Amniotic stem cell (primary cell): ENCODE measurements at places on chromosomes 6 and 20.
A peak's percentile ranks its signal among the peaks of the same experiment; 100 is the strongest.

- DNase-seq = no peak
Observed at GRCh38 chr6:46058951-46059350, 43.3 kb upstream of the CLIC5 start.

DNA sequence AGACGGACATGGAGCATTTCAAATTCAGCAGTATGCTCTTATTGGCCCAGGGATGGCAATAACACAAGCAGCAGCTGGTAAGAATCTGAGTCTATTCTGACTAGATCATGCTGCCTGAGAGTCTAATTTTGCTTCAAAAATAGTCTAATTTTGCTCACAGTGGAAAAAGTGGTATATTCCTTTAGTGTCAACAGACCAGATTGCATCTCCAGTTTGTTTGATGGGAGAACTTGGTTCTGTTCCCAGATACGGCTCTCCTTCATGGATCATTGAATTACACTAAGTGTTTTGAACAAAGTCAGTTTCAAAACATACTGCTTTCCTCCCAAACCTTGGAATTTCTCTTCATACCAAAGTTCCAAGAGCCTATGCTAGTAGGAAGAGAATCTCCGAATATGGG is 586.1 kb downstream of the RNF144B start:
- no peak for DNase-seq

- peak; percentile 14 for DNase-seq
Observed at GRCh38 chr6:10146715-10147451, 268.0 kb downstream of the TFAP2A start.

DNA sequence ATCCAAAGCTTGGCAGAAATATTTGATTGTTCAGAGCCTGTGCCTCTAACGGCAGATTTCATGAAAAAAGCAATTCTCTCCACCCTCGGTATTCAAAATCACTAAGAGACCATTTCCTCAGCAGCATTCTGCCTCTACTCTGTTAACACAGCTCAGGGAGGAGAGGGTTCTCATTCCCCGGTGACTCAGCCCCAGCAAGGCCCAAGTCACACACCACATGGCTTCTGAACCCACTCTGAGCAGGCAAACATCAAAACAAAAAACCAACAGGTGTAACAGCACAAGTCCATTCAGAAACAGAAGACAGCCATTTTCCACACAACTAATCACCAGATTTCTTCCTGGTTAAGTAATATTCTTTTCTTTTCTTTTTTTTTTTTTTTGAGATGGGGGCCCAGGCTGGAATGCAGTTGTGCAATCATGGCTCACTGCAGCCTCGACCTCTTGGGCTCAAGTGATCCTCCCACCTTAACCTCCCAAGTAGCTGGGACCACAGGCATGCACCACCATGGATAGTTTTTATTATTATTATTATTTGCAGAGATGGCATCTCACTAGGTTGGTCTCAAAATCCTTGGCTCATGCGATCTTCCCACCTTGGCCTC is 55.4 kb downstream of the GFOD1 start:
- DNase-seq = no peak

GRCh38 chr6:168109171-168109570 is 30.2 kb upstream of the FRMD1 start:
- DNase-seq = no peak

DNA sequence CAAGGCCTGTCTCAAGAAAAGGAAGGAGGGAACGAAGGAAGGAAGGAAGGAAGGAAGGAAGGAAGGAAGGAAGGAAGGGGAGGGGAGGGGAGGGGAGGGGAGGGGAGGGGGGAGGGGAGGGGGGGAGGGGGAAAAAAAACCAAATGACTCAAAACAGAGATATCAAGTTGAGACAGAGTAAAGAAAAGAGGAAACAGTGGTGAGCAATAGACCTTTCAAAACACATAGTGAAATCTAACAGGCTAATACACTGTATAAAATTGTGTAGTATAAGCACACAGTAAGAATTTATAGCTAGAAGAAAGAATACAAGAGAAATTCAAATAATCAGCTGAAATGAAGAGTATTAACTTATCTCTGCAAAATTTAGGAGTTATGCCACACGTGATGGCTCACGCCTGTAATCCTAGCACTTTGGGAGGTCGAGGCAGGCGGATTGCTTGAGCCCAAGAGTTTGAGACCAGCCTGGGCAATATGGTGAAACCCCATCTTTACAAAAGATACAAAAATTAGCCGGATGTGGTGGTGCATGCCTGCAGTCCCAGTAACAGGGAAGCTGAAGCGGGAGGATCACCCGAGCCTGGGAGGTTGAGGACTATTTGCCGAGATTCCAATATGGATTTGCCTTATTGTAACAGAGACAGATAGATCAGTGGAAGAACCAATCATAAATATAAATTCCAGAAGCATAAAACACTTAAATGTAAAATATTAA is 123.2 kb downstream of the PRND start:
- DNase-seq = no peak

- DNase-seq = peak; percentile 59
Observed at GRCh38 chr20:36541227-36541767, at the start of gene MYL9. MYL9 (plus strand) TSS chr20:36541519; CDS start chr20:36544885, 3,366 bp downstream.

- DNase-seq = no peak
Observed at GRCh38 chr6:20338156-20338555, 63.5 kb upstream of the E2F3 start.

DNA sequence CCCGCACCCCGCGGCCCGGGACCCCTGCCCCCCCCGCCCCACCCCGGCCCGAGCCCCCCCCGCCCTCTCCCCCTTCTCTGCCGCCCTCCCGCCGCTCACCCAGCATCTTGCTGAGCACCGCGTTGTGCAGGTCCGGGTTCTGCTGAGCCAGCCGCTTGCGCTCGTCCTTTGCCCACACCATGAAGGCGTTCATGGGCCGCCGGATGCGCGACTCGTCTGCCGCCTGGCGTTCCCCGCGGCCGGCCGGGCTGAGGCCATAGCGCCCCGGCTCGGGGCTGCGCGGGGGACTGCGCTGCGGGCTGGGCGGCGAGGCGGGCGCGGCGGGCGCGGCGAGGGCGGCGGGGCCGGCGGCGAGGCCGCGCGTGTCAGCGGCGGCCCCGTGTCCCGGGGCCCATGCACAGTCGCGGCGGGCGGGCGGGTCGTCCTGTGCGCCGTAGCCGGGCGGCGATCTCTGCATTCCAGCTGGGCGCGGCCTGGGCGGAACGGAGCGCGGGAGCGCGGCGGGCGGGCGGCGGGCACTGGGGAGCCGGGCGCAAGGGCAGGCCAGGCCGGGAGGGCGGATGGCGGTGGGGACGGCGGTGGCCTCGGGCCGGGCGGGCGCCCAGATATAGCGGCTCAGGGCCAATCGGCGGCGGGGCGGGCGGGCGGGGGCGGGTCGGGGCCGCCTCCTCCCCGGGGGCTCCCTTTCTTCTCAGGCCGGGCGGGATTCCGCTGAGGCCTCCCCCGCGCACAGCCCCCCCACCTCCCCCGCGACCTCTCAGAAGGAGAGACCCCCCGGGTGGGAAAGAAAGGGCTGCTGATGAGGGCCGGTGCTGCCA is at the start of gene SOX18:
TSS of gene SOX18 (minus strand) at position 580 of the 818 bp plus-strand sequence. CDS start at position 457, 123 bp downstream.
- no peak for DNase-seq

- peak; percentile 6 for DNase-seq
Observed at GRCh38 chr20:44961870-44962267, 1.7 kb upstream of the TOMM34 start.

- DNase-seq = no peak
Observed at GRCh38 chr6:88825856-88826255, 137.6 kb downstream of the RNGTT start.

DNA sequence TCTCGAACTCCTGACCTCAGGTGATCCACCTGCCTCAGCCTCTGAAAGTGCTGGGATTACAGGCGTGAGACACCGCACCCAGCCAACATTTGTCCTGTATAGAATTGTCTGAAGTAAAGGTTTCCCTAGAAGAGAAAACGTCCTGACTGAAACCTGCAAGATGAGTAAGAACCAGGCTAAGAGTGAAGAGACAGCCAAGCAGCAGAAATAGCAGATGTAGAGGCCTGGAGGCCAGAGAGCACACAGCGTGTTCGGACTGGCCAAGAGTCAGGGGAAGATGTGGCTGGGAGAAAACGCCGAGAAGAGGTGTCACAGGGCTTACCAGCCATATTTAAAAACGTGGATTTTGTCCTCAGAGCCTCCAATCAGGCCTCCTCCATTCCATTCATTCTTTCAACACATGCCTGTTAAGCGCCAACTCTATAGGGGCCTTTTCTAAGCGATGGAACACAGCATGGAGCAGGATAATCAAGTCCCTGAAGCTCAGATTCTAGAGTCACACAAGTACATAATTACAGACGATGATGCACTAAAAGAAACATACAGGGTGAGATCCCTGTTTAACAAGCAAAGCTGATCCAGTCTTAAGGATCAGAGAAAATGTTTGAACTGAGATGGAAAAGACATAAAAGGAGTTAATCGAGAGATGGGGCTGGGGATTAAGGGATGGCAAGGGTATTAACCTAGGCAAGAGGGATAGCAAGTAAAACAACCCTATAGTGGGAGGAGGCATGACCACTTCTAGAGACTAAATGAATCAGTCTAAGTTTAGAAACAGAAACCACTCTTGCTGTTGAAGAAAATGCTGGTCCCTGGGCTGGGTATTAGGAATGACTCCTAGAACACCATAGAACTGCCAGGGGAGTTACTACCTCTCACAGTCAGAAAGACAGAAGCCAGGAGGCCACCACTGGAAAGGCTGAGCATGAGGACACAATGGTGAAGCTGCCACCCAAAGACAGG is 4.8 kb downstream of the ZCCHC3 start:
- no peak for DNase-seq
